ENCODE measurements at places on chromosomes 13 and 19. TPM values are rescaled to one million over a fixed set of nuclear protein-coding genes. Genes with fewer than 3 reads are reported as not detected.

Gene CYTH2
- total RNA-seq: 43.1 TPM

Gene PSG11
- not detected for total RNA-seq

Gene KLK12
- total RNA-seq: not detected

Gene NRTN
- total RNA-seq: 0.99 TPM

Gene PCDH20
- total RNA-seq: not detected

Gene PSG2
- not detected for total RNA-seq

Gene MISP
- not detected for total RNA-seq

Gene ACTL9
- not detected for total RNA-seq

Gene CTU1
- total RNA-seq: 7.3 TPM
